Foreskin keratinocyte (primary cell): ENCODE measurements at places on chromosomes 16 and 17.

DNA sequence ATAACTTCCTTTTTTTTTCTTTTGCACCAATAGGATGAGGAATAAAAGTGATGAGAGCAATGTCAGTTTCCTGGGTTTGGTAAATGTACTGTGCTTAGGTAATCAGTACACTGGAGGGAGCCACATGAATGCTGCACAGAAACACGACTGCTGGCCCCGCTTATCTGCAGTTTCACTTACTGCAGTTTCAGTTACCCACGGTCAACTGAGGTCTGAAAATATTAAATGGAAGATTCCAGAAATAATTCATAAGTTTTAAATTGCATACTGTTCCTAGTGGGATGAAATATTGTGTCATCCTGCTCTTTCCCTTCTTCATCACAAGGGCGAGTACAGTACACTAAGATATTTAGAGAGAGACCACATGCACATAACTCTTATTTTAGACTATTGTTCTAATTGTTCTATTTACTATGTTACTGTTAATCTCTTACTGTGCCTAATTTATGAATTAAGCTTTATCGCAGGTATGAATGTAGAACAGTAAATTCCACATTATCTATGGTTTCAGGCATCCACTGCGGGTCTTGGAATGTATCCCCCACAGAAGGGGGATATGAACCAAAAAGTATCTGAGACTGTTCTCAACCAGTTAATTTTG lies 6.4 kb upstream of the LGALS3BP start:
- no peak for DNase-seq

DNA sequence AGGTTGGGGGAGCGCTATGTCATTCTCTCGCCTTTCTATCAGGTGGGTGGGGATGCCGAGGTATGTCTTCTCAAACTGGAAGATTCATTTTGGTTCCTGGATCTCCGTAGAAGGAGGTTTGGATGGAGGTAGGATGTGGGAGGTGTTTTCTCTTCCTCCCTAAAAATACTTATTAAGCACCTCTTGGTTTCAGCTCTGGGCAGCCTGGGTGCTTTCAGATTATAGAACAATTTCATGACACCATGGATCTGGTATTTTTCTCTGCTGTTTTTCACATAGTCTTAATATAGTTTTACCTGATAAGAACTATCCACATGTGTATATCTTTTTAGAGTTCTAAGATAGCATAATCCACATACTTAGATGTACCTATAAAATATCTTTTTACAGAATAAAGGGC lies 92.9 kb downstream of the YPEL2 start:
- DNase-seq = no peak

GRCh38 chr16:86571530-86571915 lies 4.9 kb downstream of the FOXC2 start:
- no peak for DNase-seq

- no peak for DNase-seq
These were observed 18.5 kb downstream of the MAPK8IP3 start for GRCh38 chr16:1724491-1724890.

DNA sequence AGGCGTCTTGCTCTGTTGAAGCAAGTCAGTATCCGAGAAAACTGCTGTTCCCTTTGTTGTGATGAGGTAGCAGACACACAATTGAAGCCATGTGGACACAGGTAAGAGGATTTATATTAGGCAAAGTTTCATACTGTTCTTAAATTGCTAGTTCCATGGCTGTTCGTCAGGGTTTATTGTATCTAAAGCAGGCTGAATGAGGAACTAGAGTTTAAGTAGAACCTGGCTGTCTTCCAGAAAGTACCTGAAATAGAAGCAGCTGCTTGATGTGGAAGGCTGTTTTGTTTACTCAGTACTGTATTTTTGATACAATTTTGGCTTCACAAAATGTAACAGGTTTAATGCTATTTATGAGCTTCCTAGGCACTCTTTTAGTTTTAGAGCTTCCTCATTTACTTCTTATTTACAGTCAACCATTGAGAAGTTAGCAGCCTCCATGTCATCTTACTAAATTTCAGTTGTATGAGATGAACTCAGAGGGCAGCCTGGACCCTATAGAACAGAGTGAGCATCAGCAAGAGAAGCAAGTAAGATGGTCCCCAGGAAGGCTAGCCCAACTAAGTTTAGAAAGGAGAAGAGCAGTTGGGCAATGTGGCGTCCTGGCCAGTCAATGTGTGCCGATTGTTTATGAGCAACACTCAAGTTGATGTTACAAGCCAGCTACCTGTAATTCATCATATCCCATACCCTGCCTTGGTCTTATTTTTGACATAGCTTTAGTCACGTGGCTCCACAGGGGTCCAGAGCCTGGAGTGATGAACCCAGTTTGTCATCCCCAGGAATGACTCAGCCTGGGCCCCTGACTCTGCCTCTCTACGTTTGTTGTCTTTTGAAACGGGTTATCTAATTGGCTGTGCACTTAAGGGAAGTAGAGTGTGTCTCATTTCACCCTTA lies 9.7 kb upstream of the ARL2BP start:
- no peak for DNase-seq

DNA sequence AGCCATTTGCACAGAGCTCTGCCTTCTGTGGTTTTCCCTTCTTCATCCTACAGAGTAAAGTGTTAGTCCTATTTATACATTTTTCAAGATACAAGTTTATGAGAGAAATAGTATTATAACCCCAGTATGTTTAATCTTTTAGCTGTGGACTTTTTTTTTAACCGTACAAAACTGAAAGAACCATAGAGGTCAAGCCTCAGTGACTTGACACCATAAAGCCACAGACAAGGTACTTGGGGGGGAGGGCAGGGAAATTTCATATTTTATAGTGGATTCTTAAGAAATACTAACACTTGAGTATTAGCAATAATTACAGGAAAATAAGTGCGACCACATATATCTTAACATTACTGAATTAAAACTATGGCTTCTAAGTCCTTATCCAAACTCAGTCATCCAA lies 17.0 kb upstream of the RAB11FIP4 start:
- DNase-seq = no peak

- no peak for DNase-seq
These were observed 70.2 kb downstream of the PARN start for GRCh38 chr16:14559809-14560241.

- peak; percentile 46 for DNase-seq
These were observed 111.7 kb downstream of the MAP2K6 start for GRCh38 chr17:69525920-69526841.

- DNase-seq = no peak
These were observed 12.6 kb downstream of the HELZ start for GRCh38 chr17:67232441-67232840.

DNA sequence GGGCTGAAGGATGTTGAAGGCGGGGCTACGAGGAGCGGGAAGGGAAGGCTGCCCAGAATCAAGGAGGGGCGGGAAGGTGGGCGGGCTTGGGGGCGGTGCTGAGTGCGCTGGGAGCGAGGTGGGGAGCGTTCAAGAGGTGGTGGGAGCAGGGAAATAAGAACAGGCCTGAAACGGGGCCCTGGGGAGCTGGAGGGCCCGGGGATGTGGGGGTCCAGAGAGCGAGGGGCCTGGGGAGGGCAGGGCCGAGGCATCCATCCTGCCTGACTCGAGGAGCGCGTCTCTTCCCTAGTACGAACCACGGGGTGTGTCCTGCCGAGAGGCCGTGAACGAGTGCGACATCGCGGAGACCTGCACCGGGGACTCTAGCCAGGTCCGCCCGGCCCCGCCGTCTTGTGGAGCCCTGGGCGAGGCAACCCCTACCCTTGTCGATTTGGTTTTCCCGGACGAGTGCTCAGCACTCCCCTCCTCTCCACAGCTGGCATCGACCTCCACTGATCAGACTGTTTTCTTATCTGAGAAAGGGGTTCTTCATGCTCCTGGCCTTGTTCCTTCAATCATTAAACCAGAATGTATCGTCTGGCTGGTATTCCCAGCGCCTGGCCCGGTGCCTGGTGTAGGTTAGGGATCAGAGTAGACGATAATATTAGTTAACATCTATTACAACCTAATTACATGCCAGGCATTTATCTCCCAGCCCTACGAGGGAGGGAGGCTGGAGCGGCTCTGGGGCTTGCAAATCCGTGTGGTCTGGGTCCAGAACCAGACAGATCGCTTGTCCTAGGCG lies 17.2 kb downstream of the ADAM11 start:
- no peak for DNase-seq

GRCh38 chr17:73791631-73792030 lies 147.4 kb upstream of the SDK2 start:
- no peak for DNase-seq
